ENCODE measurements at places on chromosomes 12 and 14.

DNA sequence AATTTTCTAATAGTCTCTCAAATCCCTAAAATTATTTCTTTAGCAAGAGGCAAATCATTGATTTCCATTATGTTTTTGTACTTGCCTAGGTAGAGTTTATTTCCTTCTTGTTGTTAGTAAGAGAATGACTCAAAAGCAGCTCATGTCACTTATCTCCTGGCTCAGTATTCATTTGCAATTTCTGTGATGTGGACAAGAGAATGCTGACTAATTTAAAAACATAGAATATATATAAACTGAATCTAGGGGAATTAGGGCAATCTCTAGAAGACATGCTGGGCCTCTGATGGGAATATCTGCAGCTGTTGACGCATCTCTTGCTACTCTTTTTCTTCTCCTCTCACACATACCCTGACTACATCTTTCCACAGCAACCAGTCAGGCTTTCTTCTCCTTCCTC, 130.8 kb upstream of the PRKD1 start:
- no peak for DNase-seq

DNA sequence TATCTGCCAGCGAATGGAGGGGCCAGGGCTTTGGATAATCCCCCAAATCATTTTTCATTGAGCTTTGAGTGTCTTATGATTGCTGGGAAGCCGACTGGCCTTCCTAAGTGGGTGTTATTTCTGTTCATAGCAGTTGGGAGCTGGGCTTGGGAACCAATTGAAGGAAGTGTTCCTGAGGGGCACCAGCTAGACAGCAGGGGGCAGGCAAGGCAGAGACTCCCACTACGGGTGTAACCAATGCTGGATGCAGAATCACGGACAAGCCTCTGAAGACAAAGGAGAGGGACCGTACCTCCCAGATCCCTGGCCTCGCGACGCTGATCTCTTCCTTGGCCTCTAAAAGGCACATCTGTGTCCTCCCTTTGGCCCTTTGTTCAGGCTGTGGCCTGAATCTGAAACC, 149.0 kb upstream of the PRMT8 start:
- DNase-seq, result no peak

DNA sequence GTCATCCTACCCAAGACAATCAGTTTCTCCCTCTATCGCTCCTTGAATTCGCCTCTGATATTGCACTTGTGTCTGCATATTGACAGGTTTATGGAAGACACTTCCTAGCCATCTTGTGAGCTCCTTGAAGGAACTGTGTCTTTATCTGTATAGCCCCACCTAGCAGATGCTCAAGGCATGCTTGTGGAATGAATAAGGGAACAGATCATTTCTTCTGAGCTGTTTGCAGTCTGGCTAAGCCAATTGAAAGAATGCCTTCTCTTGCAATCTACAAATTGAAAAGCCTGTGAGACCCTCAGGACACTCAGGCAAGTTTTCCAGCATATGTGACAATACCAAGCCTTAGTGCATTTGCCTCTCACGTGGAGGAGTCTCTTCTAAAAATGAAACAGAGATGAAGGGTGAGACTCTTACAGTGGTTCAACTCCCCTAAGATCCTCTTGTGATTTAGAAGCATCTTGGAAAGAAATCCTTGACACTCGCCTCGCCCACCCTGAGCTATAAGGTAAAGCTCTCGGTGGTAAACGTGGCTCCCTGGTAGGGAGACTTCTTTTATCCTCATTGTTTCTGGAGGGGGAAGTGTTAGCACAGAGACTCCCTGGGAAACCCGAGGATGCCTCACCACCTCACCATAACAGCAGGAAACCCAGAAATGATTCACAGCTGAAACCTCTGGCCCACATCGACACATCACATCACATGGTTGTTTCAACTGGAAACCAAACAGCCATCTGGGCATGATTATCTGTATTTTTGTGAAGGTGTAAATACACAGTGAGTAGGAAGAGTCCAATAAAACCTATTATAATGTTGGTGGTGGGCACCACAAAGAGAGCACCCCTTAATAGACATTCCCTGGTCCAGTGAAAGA, 112.3 kb upstream of the BCL2L14 start:
- DNase-seq, result no peak

DNA sequence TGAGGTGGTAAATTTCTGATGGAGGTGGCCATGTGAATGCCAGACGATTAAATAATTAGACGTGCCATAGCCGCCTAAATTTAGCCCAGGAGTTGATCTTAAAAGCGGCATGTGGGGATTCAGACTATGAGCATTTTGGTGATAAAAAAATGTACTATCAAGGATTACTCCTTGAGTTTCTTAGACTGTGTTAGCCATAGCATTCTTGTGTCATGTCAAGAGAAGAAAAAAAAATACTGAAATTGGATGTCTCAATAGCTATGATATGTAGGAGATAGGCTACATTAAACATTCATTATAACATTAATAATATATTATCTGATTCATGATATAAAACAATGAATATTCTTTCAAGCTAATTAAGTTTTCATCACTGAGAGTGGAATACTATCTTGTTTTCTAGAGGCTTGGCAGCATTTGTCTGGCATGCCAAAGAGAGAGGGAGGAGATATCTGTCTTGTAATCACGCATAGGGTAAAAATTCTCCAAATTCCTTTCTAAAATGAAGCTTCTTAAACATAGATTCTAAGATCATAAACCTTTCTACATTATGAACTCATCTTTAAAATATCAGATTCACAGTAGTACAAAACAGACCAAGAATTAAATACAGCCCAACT, 727.0 kb downstream of the C12orf50 start:
- DNase-seq, result no peak

DNA sequence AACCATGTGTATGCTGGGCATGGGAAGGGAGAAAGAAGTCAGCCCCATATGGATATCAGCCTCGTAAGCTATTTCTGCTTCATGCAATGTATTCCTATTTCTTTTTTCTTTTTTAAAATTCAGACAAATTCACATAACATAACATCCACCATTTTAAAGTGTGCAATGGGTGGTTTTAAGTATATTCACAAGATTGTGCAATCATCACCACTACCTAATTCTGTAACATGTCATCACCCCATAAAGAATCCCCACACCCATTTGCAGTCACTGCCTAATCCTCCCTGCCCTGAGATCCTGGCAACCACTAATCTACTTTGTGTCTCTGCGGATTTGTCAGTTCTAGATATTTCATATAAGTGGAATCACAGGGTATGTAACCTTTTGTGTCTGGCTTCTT, 9.5 kb downstream of the POMT2 start:
- DNase-seq, result no peak
